HT1080 (cell line): ENCODE measurements at places on chromosomes 7 and 10.
A peak's percentile ranks its signal among the peaks of the same experiment; 100 is the strongest.

GRCh38 chr7:90222811-90223725 is 11.5 kb downstream of the STEAP2 start:
- DNase-seq, result peak; percentile 77

GRCh38 chr10:129546106-129546505 is 79.1 kb downstream of the MGMT start:
- no peak for DNase-seq

DNA sequence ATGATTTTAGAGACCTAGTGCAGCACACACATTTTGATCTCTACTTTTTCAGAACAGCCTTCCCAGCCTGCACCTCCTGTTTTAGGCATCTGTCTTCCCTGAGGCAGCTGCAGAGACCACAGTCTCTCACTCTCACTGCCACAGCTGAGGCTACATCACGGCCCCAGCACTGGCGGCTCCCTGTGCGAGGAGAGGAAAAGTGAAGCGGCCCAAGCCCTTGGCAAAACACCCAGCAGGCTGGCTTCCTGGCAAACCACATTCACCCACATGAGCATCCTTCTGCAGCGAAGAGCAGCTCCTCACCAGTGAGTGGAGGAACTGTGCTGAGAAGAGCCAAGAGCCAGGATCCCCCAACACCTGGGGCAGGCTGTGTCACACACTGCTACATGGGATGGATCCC is 14.0 kb downstream of the HUS1 start:
- DNase-seq, result no peak

DNA sequence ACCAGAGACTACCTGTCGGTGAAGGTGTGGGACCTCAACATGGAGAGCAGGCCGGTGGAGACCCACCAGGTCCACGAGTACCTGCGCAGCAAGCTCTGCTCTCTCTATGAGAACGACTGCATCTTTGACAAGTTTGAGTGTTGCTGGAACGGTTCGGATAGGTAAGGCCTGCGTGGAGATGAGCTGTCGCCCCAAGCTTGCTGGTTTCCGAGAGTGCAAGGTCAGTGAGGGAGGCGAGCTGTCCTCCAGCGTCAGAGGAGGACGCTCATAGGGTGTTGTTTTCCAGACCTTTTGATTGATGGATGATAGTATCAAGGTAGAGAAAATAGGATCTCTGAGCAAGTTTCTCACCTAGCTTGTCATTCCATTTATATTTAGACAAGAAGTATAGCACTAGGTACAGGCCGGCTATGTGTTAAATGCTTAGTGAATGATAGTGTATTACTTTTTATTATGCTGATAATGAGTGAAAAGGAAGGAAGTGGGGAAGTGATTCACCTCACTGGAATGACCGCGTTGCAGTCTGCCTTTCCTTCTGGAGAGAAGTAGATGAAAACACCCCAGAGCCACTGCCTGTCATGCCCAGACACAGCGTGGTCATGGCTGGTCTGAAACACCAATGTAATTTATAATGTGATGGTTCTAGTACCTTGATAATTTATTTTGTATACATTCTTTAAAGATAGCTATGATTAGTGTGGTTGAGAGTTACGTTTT is 33.9 kb downstream of the BNIP3 start:
- DNase-seq, result peak; percentile 95

DNA sequence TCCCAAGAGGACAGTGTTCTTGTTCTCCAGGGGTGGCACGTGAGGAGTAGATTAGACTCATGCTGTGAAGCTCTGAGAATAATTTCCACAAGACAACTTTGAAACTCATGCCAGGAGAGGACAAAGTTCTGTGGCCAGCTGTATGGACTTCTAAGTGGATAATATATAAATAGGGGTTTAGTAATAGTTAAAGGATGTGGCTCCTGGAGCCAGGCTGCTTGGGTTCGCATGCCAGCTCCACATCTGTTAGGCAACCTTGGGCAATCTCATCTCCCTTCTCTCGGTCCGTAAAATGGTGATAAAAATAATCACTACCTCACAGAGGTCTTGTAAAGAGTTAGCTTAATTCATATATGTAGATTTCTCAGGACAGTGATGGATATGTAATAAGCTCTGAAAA is 35.8 kb downstream of the ACSL5 start:
- DNase-seq, result no peak

- DNase-seq, result no peak
These were observed 258.7 kb downstream of the ZMYND11 start for GRCh38 chr10:393787-394438.
